ENCODE measurements at places on chromosomes 7 and 10.

DNA sequence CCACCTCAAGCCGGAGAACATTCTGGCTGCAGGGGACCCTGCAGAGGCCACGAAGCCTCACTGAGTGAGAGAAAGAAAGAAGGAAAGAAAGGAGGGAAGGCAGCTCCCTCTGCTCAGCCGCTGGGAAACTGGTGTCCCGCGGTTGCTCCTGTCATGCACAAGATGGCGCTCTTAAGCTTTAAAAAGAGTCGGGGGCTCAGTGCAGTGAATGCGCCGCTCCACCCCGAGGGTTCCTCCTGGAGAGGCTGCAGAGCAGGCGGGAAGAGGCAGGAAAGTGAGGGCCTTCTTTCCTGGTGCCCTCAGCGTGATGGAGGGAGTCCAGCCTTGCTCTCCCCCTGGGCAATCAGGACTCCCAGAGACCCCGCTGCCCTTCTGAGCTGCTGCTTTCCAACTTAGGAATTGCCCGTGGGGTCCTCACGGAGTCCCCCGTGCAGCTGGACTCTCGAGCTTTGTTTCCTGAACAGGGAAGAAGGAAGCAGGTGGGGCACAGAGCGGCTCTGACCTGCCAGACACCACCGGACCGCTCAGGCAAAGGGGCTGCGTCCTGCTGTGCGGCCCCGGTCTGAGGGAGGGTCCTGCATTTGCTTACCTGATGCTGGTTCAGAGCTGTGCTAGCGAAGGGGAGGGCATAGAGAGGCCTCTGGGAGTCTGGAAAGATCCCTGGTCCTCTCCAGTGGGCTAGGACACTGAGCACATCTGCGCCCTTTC is 141.9 kb upstream of the MKI67 start:
- DNase-seq: no peak

GRCh38 chr10:94225589-94225988 is 137.2 kb downstream of the NOC3L start:
- no peak for DNase-seq

GRCh38 chr7:104775531-104775930 is 238.5 kb upstream of the KMT2E start:
- DNase-seq: no peak

- no peak for DNase-seq
These were observed 770 bp downstream of the PLXNA4 start for GRCh38 chr7:132575419-132575981.

GRCh38 chr7:76411626-76412025 is 2.1 kb upstream of the SSC4D start:
- DNase-seq: no peak

- DNase-seq: no peak
These were observed 73.6 kb downstream of the MINPP1 start for GRCh38 chr10:87578160-87578841.

DNA sequence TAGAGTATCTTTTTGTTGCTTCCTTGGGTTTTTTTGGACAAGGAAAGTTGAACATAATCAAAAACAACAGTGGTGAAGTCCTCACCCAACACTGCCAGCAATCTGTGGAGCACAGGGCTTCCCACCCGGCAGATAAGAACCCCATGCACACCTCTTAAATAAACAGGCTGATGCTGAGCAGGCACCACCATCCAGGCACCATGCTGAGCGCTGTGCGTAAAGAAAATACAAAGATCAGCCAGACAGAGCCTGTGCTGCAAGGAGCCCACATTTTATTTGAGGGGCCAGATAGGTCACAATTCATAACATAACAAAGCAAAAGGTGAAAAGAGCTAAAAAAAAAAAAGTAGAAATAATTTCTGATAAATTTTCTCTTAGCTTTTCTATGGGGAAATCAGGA is 231.2 kb downstream of the PTPRN2 start:
- DNase-seq: no peak

DNA sequence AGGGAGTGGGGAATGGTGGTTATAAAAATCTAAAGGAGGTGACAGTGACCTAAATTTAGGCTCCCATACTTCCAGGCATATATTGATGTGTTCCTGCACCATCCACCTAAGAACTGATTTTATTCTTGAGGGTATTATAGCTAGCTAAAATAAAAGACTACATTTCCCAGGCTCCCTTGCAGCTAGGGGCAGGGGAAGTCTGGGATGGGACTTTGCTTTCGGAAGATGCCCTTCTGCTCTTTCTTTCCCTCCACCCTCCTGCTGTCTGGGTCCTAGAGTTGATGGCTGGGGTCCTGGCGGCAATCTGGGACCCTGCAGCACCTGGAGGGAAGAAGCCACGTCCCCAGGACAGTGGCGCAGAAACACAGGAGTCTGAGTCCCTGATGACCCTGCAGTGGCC is 53.8 kb upstream of the SAMD8 start:
- no peak for DNase-seq

DNA sequence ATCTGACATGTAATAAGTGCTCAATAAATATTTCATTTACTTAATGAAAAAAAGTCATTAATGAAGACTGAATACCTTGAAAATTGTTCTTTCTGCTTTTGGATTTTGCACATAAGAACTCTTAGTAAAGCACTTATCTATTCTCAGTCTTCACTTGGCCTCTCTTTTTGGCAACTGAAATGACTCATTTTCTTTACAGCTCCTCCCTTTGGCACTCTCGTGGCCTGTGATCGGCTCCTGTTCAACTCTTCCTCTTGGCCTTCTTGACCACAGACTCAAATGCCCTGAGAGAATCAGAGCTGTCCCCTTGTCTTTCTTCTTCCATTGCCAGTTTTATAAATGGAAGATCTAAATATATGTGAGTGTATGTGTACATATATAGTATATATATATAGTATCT is 54.2 kb downstream of the FOXP2 start:
- DNase-seq: no peak
